Karpas-422 (cell line): ENCODE measurements at places on chromosomes 4 and X. TPM values are rescaled to one million over a fixed set of nuclear protein-coding genes. Genes with fewer than 3 reads are reported as not detected.

DNA sequence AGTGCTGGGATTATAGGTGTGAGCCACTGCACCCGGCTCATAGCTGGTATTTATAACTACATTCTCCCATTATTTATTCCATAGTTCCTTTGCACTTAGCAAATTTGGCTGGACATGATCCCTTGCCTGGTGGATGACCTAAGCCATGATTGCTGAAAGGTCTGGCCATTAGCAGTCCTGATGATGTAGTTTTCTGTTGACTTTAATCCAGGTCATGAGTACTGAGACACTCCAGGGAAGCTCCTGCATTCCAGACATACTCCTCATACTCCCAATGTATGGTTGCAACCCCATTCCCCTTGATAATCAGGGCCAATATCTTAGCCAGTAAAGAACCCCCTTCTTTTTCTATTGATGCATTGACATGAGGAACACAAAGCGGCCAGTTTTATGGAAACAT lies 24.4 kb upstream of the MGST2 start:
- no peak for DNase-seq

GRCh38 chr4:37754410-37755185 lies 68.4 kb upstream of the RELL1 start:
- no peak for DNase-seq

Gene TCEAL7
- not detected in 2 replicates for total RNA-seq

DNA sequence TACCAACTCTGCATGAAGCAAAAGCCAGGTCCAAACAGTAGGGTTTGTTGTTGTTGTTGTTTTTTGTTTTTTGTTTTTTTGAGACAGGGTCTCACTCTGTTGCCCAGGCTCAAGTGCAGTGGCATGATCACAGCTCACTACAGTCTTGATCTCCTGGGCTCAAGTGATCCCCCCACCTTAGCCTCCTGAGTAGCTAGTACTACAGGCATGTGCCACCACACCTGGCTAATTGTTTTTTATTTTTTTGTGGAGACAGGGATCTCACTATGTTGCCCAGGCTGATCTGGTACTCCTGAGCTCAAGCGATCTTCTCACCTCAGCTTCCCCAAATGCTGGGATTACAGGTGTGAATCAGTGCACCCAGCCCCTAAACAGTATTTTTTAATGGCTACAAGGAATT lies 6.2 kb downstream of the S100P start:
- DNase-seq, result no peak

GRCh38 chr4:65083076-65083475 lies 587.2 kb downstream of the EPHA5 start:
- no peak for DNase-seq

Gene HPGD
- total RNA-seq, result not detected in 2 replicates

DNA sequence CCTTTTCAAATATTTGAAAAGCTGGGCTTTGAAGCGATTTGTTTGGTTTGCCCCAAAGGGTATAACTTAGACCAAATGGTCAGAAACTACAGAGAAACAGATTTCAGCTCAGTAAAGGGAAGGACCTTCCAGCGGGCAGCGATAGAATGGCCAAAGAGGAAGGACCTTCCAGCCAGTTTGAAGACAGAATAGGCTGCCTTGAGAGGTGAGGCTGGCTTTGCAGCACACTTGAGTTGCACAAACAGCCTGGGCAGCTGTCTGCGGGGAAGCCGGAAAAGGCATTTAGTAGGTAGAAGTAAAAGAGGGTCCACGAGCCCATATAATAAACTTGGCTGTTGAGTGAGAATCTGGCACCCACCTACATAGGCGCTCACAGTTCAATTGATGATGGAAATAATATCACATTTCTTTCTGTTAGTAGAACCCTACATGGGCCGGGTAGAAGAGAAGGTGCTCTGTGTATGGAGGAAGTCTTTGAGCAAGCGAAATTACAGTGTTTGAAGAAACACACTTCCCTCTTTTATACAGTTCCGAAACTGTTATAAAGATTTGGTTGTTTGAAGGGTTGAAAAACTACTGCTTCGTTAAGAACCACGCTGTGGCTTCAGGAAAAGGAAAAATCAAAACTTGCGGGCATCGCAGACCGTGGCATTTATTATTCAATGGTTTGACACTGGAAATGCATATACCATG lies 75.0 kb upstream of the SORBS2 start:
- DNase-seq, result no peak
